ENCODE measurements at places on chromosomes 5 and 9.

DNA sequence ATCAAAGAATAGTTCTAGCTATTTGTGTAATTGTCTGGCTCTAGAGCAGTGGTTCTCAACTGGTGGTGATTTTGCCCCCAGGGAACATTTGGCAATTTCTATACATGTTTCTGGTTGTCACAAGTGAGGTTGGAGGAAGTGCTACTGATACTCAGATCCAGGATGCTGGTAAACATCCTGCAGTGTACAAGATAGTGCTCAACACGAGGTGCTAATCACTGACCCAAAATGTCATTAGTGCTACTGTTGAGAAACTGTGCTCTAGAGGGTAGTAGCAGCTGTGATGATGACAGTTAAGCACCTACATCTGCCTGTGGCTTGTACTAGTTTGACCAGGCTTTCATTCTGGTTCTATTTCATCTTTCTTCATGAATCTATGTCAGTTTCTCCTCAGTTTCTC lies 22.1 kb downstream of the LRRC19 start:
- DNase-seq = no peak

GRCh38 chr9:2299843-2300205 lies 284.7 kb downstream of the SMARCA2 start:
- DNase-seq = no peak

- DNase-seq = no peak
Measured at GRCh38 chr5:72955143-72955767, 586 bp upstream of the FCHO2 start.

- DNase-seq = no peak
Measured at GRCh38 chr5:107428303-107428813, 242.4 kb downstream of the EFNA5 start.

GRCh38 chr9:137168904-137169856 lies 671 bp downstream of the LRRC26 start:
- DNase-seq = no peak

- DNase-seq = peak; percentile 21
Measured at GRCh38 chr5:61200582-61201155, 38.4 kb upstream of the SMIM15 start.

- DNase-seq = no peak
Measured at GRCh38 chr9:137482094-137482781, 23.1 kb upstream of the NSMF start.

GRCh38 chr5:128409166-128409800 lies 128.8 kb downstream of the FBN2 start:
- no peak for DNase-seq

DNA sequence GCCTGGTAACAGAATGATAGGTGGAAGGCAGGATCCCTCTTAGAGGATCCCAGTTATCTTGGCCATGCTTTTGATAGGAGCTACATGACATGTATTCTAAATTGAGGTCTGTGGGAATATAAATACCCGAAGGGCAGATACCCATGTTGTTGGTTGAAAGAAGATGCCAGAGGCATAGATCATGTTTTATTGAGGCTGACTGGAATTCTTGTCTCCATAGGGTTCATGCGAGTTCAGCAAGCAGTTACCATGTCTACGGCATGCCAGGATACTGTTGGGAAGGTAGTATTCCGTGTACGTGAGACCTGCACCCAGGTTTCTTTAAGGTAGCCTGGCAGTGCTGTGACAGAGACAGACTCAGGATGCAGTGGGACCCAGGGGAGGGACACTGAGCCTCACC lies 230.7 kb downstream of the NR3C1 start:
- no peak for DNase-seq

DNA sequence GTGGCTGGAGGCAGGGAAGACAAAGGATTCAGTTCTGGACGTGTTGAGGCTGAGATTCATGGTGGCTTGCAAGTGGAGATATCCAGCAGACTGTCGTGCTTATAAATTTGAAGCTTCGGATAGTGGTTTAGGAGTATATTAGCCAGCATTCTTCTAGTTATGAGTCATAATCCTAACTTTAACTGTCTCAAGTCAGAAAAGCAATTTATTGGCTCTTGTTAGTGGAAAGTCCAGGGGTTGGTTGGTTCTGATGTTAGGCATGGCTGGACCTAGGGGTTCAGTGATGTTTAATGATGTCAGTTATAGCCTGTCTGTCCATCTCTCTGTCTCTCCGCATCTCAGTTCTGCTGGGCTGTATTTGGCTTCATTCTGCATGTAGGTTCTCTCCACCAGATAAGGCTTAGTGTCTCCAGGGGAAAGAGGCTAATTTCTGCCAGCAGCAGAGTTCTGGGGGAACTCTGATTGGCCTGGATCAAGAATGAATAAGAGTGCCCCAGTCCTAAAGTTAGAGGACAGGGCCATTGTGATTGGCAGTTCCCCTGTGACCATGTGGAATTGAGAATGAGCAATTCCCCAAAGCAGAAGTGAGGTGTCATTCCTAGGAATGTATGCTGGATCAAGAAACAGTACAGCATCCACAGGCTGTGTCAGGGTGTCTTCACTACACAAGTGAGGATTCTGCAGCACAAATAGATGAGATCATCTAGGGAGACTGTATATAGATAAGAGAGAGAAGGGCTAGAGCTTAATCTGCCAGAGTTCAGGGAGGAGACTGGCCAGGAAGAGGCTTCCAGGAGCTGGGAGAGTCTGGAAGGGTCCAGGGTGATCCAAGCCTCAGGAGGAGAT lies 72.9 kb upstream of the SHB start:
- DNase-seq = peak; percentile 31

DNA sequence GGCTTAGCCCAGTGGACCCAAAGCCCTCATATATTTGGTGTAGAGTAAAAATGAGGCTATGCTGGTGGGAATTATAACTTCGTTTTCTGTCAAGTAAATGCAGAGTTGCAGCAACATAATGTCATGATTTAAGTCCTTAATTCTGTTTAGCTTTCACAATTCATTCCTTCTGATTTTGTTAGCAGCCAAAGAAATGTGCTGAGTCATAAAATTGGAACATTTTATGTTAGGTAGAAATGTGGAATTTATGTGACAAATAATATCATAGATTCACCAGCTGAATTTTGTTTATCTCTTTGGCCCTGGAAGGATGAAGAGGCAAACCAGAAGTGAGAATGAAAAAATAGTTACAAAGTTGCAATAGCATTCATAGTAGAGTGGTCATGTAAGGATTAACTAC lies 247.0 kb downstream of the TRPM3 start:
- DNase-seq = no peak

GRCh38 chr5:162503796-162504195 lies 436.2 kb downstream of the GABRG2 start:
- DNase-seq = no peak

DNA sequence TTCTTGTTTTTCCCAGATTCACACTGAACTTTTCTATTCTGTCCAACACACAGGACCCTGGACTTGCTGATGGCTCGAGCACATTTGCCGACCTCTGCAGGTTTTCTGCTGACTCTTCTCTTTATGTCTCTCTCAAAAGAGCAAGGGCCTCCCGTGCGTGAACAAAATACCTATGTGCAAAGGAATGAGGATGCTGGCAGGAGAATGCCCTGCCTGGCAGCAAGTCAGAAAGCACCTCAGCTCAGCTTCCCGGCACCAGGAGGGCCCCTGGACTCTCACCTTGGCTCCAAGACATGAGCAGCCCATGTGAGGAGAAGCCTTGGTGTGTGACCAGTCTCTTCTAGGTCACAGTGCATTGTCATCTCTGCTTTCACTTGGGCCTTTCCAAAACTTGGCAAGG lies 36.1 kb downstream of the PAPPA start:
- DNase-seq = no peak

DNA sequence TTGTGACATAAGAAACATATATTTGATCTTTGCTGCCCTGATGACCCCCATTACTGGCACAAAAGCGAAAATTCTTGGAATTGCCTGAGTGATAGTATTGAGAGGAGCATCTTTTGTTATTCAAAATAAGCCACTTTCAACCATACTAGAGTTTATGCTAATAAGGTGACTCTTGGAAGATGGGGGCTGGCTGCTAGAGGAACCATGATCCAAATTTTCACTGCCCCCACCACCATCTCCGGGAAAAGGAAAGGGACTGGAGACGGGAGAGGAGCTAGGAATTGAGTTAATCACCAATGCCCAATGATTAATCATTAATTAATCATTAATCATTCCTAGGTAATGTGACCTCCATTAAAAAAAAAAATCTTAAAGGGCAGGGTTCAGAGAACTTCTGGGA lies 25.6 kb downstream of the FBXW11 start:
- DNase-seq = no peak

GRCh38 chr9:8693464-8693863 lies 893.9 kb upstream of the DMAC1 start:
- DNase-seq = no peak

DNA sequence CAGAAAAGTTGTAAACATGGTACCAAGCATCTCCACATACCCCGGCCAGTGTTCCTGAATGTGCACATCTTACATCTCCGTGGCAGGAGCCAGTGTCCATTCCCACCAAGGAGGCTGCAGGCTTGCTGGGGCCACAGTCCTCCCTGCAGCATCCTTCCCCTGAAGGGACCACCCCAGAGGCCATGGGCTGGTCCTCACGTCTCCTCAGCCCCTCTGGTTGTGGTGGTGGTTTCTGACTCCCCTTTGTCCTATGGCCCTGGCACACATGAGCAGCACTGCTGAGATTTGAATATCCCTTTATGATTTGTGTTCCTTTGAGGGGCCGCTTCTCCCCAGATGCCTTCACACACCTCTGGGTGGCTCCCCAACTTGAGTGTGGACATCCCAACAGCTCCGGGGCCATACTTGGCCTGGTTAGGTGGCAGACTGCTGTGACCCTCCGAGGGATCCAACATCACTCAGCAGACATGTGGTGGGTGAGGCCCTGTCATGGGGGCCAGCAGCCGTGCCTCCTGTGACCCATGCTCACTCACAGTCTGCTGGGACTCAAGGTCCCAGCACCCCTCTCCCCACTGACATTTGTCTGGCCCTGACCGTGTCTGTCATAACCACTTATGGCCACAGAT lies 14.3 kb downstream of the PHF2 start:
- no peak for DNase-seq

DNA sequence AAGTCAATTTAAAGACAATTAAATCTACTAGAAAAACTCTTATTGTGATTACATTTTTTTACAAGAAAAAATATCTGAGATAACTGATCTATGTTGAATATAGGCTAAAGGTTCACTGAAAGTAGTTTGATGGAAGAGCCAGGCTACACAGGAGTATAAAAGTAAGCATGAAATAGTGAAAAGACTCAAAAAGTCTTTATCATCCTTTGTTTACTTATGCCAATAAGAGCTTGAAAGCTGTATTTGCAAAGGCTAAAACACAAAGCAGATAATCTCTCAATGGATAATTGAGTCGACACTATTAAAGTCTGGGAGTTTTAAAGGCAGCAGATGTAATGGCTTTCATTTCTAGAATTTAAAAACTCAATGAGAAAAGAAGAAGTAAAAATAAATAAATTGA lies 42.0 kb downstream of the SSBP2 start:
- no peak for DNase-seq

DNA sequence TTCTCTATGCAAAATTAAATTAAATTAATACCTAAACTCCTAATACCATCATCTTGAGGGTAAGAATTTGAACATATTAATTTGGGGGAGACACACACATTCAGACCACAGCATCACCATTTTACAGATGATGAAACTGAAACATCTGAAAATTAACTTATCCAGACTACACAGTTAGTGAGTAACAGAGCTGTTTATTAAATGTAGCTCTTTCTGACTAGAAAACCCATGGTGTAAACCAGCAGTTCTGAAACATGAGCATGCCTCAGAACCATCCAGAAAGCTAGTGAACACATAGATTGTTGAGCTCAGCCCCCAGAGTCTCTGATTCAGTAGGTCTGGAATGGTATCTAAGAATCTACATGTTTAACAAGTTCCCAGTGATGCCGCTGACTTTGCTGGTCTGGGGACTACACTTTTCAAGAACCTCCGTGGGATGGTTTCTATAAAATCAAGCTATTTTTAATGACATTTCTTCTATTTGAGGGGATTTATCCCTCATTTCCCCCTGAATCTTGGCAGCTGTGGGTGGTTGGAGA lies 113.5 kb downstream of the RORB start:
- no peak for DNase-seq

DNA sequence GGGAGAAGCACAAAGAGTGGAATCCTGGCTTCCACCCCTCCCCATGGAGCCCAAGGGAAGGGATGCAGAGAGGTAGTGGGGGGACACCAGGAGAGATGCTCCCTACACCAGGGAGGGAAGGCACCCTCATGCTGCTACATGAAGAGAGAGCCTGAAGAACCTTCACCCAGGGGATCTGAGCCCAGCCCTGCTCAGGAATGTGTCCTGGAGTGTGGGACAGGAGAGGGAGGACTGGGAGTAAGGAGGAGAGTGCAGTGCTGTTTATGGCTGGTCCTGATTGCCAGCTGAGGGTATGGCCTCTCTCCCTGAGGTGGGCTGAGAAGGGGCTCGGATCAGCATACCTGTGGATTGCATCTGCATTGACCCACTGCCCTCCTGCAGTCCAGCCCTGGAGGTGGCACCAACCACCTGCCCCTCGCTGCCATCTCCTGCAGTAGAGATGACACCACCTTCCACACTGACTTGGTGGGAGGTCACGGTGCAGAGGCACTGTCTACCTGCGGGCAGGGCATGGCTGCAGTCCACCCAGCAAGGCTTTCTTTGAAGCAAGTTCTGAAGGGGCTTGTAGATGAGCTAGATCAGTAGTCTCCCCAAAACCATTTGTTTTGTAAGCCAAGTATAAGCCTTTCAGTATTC lies 114.9 kb upstream of the SLC25A48 start:
- DNase-seq = no peak

Data from right hindlimb (tissue), 1 donor.